ENCODE measurements at places on chromosomes 2 and 18. TPM values are rescaled to one million over a fixed set of nuclear protein-coding genes. Genes with fewer than 3 reads are reported as not detected.

KIAA2012 gene
- not detected for total RNA-seq

G6PC2 gene
- not detected for total RNA-seq

IL36G gene
- total RNA-seq: not detected

VSNL1 gene
- not detected for total RNA-seq

NCKAP5 gene
- 1.4 TPM for total RNA-seq

Data from A549 treated with ZK216348 at 1 μM for 4 hours (cell line).